ENCODE measurements at places on chromosomes 12 and 14. TPM values are rescaled to one million over a fixed set of nuclear protein-coding genes. Genes with fewer than 3 reads are reported as not detected.
A peak's percentile ranks its signal among the peaks of the same experiment; 100 is the strongest.

DNA sequence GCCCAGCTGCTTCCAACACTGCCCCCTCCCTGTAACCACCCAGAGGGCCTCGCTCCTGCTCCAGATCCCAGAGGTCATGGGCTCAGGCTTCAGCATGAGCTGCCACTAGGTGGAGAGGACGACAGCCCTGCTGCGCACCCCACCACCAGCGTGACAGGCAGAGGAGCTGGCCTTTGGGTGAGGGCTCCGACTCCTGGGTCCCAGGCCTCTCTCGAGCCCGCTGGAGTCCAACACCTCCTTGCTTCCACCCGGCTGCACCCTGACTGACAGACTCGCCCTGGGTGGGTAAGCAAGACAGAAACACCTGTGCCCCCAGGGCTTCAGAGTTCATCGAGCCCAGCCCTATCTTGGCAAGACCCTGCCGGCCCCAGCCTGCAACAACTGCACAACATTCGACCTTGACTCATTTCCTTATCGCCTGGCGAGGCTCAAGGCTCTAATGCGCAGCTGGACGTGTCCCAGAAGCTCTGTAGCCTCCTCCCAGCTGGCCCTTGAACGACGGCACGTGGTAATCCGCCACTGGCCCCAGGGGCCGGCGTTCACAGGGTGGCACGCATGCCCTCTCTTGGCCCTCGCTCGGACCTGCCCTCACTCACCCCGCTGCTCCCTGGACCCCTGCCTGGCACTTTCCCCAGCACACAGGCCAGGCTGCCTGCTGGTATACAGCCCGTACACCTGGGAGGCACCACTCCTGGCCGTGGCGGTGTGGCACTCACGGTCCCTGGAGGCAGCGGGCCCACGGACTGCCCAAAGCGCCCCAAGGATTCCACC, 28.0 kb downstream of the VPS37B start:
- no peak overlapping the region for H3K4me3 ChIP-seq
- peaks cover 95% of the 10 kb centered on the region for H3K4me1 ChIP-seq
- H3K27me3 ChIP-seq: no peaks in the 10 kb centered on the region
- H3K27ac ChIP-seq: peak overlapping the region; percentile 88

DNA sequence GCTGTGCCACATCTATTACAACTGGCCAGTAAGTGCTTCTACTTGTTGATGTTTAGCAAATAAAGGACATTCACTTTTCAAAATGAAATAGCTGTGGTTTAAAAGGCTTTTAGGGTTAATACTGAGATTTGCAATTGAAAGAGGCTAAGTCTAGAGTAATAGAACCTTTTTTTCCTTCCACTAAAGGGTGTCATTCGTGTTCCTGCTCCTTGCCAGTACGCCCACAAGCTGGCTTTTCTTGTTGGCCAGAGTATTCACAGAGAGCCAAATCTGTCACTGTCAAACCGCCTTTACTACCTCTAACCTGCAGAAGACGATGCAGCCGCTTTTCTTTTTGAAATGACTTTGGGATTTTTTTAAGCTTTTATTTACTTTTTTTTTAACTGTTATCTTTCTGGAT, 33.6 kb downstream of the PIWIL1 start:
- no peak overlapping the region for H3K4me3 ChIP-seq
- H3K27me3 ChIP-seq: peaks cover 9% of the 10 kb centered on the region
- H3K27ac ChIP-seq: no peak overlapping the region
- no peak for DNase-seq
- no peaks in the 10 kb centered on the region for H3K36me3 ChIP-seq
- H3K4me1 ChIP-seq: no peaks in the 10 kb centered on the region

GRCh38 chr12:77995436-77996167, 164.9 kb downstream of the NAV3 start:
- H3K4me1 ChIP-seq: no peaks in the 10 kb centered on the region
- H3K4me3 ChIP-seq: no peak overlapping the region
- DNase-seq: no peak
- no peak overlapping the region for H3K27ac ChIP-seq
- H3K36me3 ChIP-seq: no peaks in the 10 kb centered on the region
- no peaks in the 10 kb centered on the region for H3K27me3 ChIP-seq

DNA sequence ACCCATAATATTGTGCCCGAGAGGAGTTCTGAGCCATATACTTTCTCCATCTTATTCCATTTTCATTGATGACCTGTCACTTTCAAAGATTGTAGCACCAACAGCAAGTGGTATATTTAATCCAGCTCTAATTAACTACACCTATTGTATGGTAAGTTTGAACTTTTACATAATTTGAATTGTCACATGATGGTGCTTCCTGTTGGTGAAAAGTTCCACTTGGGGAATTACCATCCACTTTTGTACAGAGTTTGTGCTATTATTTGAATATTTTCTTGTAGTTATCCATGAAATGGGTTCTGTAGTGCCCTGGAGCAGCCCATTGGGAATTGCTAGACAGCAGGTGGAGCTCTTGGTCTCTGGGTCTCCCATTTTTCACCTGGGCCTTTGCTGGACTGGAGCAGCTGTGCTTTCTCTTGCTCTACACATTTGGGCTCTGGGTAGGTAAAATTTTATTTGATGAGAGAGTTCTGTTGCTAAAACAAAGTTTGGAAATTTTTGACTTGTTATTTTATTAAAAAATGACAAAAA, 3.0 kb downstream of the SMCO3 start:
- no peak overlapping the region for H3K4me3 ChIP-seq
- no peaks in the 10 kb centered on the region for H3K4me1 ChIP-seq
- H3K36me3 ChIP-seq: no peaks in the 10 kb centered on the region
- DNase-seq: no peak
- no peak overlapping the region for H3K27ac ChIP-seq

Gene NTS
- polyA plus RNA-seq: 0.22 TPM

DNA sequence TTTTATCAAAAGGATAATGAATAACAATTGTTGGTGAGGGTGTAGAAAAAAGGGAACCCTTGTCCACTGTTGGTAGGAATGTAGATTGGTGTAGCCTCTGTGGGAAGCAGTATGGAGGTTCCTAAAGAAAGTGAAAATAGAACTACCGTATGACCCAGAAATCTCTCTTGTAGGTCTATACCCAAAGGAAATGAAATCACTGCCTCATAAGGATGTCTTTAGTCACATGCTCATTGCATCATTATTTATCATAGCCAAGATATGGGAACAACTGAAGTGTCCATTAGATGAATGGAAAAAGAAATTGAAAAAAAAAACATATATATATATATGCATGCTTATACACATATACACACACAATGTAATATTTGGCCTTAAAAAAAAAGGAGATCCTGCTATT, 158.8 kb upstream of the NPAS3 start:
- no peak overlapping the region for H3K4me3 ChIP-seq
- no peaks in the 10 kb centered on the region for H3K36me3 ChIP-seq
- no peaks in the 10 kb centered on the region for H3K4me1 ChIP-seq
- no peaks in the 10 kb centered on the region for H3K27me3 ChIP-seq

- H3K27ac ChIP-seq: no peak overlapping the region
- H3K36me3 ChIP-seq: no peaks in the 10 kb centered on the region
- no peaks in the 10 kb centered on the region for H3K27me3 ChIP-seq
- no peaks in the 10 kb centered on the region for H3K4me1 ChIP-seq
Measured at GRCh38 chr12:22981711-22982110, 356.7 kb downstream of the ETNK1 start.

Gene ZC2HC1C
- 3.7 TPM for polyA plus RNA-seq

Gene OVCH1
- polyA plus RNA-seq: 0.44 TPM

Gene GPR84
- polyA plus RNA-seq: not detected

DNA sequence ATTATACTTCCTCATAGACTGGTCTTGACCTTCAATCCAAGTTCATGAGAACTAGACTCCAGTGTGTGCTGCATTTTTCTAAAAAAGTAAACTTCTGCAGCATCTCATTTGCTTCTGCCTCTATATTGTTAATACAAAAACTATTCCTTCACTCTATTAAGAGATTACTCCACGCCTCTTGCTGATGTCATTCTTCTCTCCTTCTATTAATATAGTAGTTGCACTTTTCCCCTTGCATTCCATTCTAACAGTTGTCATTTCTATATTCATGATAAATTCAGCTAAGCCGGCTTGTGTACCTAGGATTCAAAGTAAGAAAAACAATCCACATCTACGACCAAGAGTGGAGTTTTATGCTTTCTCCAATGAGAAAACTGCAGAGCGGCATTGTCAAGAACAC, 480.4 kb upstream of the NOVA1 start:
- H3K4me3 ChIP-seq: no peak overlapping the region
- H3K27me3 ChIP-seq: no peaks in the 10 kb centered on the region
- DNase-seq: no peak
- H3K27ac ChIP-seq: no peak overlapping the region
- H3K36me3 ChIP-seq: no peaks in the 10 kb centered on the region

DNA sequence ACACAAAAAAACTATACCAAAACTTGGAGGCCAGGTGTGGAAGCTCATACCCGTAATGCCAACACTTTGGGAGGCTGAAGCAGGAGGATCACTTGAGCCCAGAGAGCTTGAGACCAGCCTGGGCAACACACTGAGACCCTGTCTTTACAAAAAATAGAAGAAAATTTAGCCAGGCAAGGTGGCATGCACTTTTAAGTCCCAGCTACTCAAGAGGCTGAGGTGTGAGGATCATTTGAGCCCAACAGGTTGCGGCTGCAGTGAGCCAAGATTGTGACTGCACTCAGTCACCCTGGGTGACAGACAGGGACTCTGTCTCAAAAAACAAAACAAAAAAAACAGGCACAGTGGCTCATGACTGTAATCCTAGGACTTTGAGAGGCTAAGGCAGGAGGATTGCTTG, 75.4 kb downstream of the RNF34 start:
- no peaks in the 10 kb centered on the region for H3K4me1 ChIP-seq
- no peak overlapping the region for H3K4me3 ChIP-seq
- DNase-seq: no peak
- no peaks in the 10 kb centered on the region for H3K36me3 ChIP-seq

Gene PKP2
- 92.3 TPM for polyA plus RNA-seq

DNA sequence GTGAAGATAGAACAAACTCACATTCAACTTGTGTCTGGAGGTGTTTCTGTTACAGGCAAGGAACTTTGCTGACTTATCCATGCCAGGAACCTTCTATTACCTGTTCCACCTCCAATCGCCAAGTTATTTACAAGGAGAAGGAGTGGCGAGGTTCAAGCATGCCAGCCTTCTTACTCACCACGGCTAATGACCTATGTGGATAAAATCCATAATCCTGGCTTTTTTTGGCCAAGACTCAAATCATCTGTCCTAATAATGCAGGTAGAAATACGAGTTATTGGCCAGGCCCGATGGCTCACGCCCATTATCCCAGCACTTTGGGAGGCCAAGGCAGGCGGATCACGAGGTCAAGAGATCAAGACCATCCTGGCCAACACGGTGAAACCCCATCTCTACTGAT, 241.6 kb downstream of the TMEM132D start:
- no peaks in the 10 kb centered on the region for H3K4me1 ChIP-seq
- no peak overlapping the region for H3K27ac ChIP-seq
- no peaks in the 10 kb centered on the region for H3K27me3 ChIP-seq
- H3K4me3 ChIP-seq: no peak overlapping the region
- H3K36me3 ChIP-seq: no peaks in the 10 kb centered on the region

- no peaks in the 10 kb centered on the region for H3K27me3 ChIP-seq
- no peak for DNase-seq
- H3K4me3 ChIP-seq: no peak overlapping the region
- no peak overlapping the region for H3K27ac ChIP-seq
- no peaks in the 10 kb centered on the region for H3K36me3 ChIP-seq
Measured at GRCh38 chr14:68616221-68616902, 176.5 kb downstream of the ZFP36L1 start.

DNA sequence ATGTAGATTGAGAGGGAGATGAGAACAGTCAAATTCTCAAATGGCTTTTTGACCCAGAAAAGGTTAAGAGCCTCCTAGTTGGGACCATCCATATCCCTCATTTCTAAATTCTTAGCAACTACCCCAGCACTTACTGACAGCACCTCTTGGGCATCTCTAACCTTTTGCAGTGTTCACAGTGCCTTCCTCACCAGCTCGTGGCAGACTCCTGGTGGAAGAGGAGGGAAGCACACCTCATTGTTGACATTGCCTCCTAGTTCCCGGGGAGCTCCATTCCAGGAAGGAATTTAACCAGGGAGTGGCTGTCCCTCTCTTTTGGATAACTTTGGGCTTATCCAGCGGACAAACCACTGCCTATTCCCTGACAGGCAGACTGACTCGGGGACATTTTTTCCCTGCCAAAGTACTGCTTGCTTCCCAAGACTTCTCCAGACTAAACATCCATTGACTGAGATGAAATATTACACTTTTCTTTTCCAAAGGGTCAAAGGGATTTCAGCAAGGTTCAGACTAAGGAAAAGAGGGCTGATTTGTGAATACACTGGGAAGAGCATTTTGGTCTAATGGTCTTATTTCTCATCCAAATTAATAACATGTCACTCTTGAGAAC, 9.0 kb upstream of the OR6J1 start:
- no peaks in the 10 kb centered on the region for H3K36me3 ChIP-seq
- no peaks in the 10 kb centered on the region for H3K4me1 ChIP-seq
- H3K27me3 ChIP-seq: no peaks in the 10 kb centered on the region
- no peak overlapping the region for H3K4me3 ChIP-seq

Gene OTX2
- not detected for polyA plus RNA-seq

DNA sequence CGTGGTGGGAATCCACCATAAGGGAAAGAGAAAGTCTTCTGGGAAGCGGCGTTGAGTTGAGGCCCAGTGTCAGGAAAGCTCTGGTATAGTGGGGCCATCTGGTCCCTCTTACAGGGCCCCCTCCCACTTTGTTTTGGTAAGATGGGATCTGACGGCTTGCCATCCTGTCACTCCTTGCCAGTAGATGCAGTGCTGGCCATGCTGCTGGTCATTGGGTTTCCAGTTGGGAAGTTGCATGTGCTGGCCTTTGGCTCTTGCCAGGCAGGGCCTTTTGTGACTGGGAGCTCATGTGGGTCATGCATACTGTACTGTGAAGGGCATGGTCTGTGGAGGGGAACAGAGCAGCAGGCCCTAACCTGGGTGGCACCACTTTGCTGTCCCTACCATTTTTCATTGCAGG, 3.8 kb downstream of the TRAF3 start:
- no peak overlapping the region for H3K4me3 ChIP-seq
- no peak overlapping the region for H3K27ac ChIP-seq
- no peak for DNase-seq
- H3K36me3 ChIP-seq: no peaks in the 10 kb centered on the region

Gene ADGRD1
- polyA plus RNA-seq: 35.0 TPM

Gene SMCO2
- polyA plus RNA-seq: 0.04 TPM

GRCh38 chr14:91390165-91390778, 27.3 kb downstream of the CCDC88C start:
- H3K4me3 ChIP-seq: no peak overlapping the region
- no peaks in the 10 kb centered on the region for H3K36me3 ChIP-seq
- DNase-seq: no peak
- peaks cover 4% of the 10 kb centered on the region for H3K27me3 ChIP-seq

Gene SERPINA10
- polyA plus RNA-seq: not detected

- no peaks in the 10 kb centered on the region for H3K36me3 ChIP-seq
- H3K4me3 ChIP-seq: no peak overlapping the region
- DNase-seq: no peak
- H3K27me3 ChIP-seq: no peaks in the 10 kb centered on the region
Measured at GRCh38 chr12:57898308-57898970, 42.9 kb upstream of the ATP23 start.

Gene AQP2
- 0.04 TPM for polyA plus RNA-seq

- no peak for DNase-seq
- H3K27ac ChIP-seq: no peak overlapping the region
Measured at GRCh38 chr14:32399920-32400319, 70.8 kb downstream of the AKAP6 start.

- no peaks in the 10 kb centered on the region for H3K36me3 ChIP-seq
- no peak overlapping the region for H3K4me3 ChIP-seq
- no peak overlapping the region for H3K27ac ChIP-seq
Measured at GRCh38 chr12:75981247-75982168, 50.1 kb downstream of the PHLDA1 start.

Measured in heart right ventricle (tissue), 16 donors.